Suppressor macrophage (primary cell): ENCODE measurements at places on chromosomes 5 and 9.

DNA sequence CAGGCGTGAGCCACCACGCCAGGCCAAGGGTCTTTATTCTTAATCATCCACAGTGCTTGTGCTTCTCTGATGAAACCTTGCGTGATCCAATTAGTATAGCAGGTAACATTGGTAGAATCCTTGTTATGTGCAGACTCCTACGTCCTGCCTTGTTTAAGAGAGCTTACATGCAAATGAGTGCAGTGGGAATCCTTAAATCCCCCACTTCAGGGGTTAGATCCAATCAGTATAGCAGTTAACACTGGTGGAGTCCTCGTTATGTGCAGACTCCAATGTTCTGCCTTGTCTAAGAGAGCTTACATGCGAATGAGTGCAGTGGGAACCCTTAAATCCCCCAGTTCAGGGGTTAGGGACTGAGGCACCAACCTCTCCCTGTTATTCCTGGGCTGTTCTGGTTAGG lies 193.4 kb downstream of the SEMA6A start:
- no peak for DNase-seq

- no peak for DNase-seq
These were observed 13.8 kb downstream of the GPSM1 start for GRCh38 chr9:136341042-136341655.

DNA sequence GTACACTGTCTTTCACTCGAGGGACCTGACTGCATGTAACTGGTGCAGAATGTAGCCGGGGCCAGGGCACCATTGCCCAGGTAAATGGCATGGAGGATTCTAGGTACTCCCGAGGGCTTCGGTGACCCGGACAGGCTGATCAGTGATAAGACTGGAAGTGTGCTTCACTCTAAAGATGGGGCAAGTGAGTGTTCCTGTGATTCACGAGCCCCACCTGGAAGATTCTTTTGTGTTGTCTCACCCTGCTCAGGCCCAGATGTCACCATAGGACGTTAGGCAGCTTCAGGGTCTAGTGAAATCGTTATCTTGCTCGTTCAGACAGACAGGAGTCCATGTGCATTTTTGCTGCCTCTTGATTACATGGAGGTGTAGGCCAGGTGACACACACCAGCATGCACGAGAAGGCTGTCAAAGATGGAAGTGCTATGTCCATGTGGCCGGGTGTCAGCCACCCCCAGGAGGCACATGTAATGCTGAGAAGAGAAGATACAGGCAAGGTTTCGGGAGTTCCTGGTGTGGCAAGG lies 73.9 kb downstream of the WNK2 start:
- DNase-seq = no peak

GRCh38 chr9:112793213-112793810 lies 42.8 kb downstream of the SNX30 start:
- peak; percentile 67 for DNase-seq

GRCh38 chr5:138985256-138985655 lies 110.1 kb upstream of the LRRTM2 start:
- DNase-seq = no peak

DNA sequence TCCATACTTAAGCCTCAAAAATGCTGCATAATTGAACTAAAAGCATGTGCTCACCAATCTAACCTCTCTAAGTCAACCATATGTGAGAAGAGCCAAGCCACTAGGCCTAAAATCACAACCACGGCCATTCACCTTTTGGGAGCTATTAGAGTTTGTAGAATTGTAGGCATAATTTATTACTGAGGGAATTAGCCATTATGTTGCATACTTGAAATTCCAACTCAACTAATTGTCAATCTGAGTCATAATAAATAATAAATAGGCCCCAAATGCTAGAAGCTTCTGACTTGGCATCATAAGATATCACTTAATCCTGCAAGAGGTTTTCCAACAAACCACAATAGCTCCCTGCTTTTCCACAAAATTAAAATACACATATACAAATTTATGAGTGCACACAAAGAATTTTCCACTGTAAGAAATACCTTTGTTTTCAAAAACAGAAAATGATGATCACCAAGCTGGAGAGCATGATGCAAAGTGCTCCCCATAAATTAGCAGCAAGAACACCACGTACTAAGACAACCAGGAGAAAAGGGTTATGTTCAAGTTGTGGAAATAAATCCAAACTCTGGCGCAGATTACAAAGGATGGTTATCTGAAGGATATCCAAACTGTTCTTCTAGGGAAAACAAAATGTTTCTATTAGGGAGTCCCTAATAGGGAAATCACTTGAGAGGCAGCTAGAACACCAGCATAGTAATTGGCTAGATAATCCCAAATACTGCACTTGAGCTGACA lies 250.0 kb upstream of the SLC30A5 start:
- no peak for DNase-seq

DNA sequence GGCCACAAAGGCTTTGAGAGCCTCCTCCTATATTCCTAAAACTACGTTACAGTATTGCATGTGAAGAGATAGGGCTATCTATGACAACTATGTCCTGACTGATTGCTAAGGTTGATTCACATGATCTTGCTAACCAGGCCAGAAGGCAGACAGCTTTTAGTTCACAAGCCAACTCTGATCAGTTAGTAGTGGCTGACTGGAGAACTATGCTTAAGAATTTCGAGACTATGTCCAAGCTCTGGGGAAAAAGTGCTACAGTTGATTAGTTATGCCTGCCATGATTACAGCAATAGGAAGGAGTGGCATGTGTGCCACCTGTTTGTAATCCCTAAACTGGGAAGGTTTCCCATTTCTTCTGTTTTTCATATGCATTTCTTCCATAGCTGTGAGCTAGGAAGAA lies 223.4 kb downstream of the DOCK8 start:
- no peak for DNase-seq

DNA sequence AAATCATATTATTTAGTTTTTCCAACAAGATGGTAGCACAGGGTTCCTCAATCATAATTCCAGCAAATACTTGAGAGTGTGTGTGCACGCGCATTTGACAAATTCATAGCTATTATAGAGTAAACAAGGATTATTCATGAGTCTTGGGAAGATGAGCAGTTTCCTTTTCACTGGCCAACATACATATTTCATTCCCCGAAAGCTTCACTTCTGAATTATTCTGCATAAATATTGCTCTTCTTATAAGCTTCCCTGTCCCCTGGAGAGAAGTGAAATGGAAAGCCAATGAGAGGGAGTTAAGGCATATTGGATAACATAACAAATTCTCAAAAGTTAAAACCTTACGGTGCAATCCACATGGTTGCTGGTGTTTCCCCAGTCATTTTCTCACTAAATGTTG lies 386.4 kb upstream of the SEMA6A start:
- DNase-seq = no peak

- DNase-seq = peak; percentile 34
These were observed 42.1 kb downstream of the OTULIN start for GRCh38 chr5:14706615-14707021.

DNA sequence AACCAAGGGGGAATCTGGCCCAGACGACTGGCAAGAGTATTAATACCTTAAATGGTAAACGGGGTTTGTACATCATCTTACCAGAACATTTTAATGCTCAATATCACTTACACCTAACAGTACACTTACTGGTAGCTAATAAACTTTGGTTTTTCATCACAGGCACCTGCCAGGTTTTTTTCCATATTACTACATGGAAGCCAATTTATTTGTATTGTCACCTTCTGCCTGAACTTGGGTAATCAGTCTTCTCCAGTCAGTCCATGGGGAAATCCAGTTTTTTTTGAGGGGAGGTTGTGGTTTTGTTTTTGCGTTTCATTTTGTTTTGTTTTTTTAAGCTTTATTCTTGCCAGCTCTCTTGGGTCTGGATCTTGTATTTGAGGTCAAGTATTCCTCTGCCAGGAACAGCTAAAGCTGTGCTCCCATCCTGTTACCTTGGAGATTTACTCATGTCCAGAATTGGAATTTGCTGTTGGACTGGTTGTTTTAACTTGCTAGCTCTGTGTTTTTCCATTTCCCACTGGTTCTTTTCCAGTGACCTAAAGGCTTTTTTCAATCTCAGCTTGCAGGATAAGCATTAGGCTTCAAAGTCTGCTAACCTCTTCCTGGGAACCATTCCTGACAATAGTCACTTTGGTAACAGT lies 11.1 kb upstream of the NADK2 start:
- no peak for DNase-seq

GRCh38 chr9:23567516-23568165 lies 258.4 kb downstream of the ELAVL2 start:
- DNase-seq = no peak

GRCh38 chr5:146785065-146785464 lies 93.5 kb downstream of the PPP2R2B start:
- DNase-seq = peak; percentile 75

DNA sequence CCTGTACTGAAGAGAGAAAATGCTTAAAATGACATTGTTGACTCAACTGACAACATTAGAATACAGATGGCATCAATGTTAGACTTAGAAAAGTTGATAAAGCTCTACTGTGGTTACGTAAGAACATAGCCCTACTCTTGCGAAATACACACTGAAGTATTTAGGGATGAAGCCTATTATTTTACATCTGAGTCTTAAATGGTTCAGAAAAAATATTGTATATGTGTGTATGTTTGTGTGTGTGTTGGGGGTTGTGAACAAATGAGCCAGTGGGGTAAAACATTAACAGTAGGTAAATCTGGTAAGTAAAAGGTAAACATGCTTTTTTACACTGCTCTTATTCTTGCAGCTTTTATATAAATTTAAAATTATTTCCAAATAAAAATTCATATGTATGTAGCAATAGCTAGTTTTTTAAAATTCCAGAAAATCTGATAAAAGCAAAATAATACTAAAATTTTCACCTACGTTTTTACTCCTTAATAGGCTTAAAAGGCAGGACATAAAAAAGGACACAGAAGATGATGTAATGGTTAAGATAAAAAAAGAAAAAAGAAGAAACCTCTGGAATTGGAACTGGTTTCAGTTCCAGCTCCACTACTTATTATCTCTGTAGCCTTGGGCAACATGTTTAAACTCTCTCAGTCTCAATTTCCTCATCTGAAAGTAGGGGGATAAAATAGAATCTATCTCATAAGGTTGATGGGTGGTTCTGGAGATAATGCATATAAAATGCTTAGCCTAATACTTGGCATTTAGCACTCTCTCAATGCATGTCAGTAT lies 44.3 kb downstream of the GARNL3 start:
- peak; percentile 7 for DNase-seq

DNA sequence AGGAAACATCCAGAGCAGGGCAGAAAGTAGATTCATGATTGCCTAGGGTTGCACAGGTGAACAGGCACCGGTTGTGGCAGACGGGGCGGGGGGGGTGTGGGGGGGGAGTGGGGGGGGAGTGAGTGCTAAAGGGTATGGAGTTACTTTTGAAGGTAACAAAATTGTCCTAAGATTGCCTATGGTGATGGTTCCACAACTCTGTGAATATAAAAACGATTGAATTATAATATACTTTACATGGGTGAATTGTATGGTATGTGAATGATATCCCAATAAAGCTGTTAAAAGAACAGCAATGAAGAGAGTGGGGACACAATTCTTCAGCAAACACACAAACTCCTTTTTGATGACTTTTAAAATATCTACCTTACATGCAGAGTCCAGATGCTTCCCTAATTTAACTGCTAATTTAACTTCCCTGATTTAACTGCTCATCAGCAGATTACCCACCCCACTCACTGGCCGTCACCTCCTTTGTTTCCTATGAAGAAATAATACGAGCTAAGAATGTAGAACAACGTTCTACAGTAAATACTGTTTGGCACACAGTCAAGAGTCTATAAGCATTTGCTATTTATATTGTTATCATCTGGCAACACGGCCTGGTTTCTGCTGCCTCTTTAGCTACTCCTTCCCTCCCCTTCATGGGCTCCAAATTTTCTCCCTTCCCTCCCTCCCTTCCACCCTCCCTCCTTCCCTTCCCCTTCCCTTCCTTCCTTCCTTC lies 83.5 kb downstream of the PTCH1 start:
- peak; percentile 46 for DNase-seq

DNA sequence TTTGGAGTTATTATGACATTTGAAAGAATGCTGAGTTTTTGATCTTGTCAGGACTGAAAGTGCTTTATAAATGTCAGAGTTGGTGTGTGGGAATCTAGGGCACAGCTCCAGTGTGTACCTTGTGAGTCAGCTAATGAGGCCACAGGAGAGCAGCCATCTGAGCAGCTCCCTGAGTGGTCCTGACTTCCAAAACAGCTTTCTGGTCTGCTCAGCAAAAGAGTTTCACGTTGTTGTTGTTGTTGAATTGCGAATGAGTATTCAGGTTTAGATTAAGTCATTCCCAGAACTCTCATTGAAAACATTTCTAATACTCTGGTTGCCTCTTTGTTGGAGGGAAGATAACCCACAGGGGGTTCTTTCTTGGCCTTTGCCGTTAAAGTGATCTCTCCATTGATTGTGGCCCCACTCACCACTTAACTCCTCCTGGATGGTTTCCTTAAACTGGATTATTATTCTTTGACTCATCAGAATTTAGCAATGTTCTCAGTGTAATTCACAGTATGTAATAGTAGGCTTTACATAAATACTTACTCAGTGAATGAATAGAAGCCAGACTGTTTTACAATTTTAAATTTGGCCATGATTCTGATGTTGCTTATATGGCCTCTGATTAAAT lies 125.1 kb upstream of the SGCD start:
- DNase-seq = no peak

GRCh38 chr5:119031905-119032304 lies 39.0 kb upstream of the DMXL1 start:
- peak; percentile 91 for DNase-seq

DNA sequence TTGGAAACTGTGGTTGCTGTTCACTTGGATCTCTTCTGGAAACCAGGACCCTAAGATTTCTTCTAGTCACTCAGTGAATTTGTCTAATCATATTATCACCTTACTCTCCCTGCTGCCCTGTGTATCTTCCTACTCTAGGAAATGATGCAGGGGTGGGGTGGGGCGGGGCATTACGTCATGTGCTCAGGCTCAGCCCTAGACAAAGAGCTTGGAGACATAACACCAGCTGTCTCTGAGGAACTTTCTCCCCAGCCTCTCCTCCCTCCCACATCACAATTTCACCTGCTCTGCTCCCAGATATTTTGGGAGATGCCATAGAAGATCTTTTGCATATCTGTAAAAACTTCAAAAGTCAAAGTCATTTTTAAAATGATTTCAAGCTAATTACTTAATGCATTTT lies 470.4 kb downstream of the ZSWIM6 start:
- DNase-seq = no peak

DNA sequence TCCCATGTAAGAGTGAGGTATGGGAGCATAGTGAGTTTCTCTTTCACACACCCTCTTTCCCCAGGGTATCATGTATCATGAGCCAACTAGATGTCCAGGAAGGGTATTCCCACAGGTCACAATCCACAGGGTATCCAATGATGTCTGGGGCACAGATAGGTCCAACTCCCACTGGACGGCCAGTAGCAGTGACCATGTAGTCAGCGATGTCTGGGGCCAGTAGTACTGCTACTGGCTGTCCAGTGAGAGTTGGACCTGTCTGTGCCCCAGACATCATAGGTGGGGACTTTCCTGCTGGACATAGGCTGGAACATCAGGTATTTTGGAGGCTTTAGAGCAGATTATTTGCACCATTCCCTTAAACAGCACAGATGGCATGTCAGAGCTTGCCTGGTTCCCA lies 352.6 kb upstream of the SGCD start:
- DNase-seq = no peak

GRCh38 chr9:126357074-126357473 lies 30.4 kb downstream of the MVB12B start:
- no peak for DNase-seq
